Suprapubic skin (tissue), 4 donors: ENCODE measurements at places on chromosomes 2 and 18. TPM values are rescaled to one million over a fixed set of nuclear protein-coding genes. Genes with fewer than 3 reads are reported as not detected.

- no peak for DNase-seq
Measured at GRCh38 chr2:133571249-133571648, 3.0 kb upstream of the NCKAP5 start.

DNA sequence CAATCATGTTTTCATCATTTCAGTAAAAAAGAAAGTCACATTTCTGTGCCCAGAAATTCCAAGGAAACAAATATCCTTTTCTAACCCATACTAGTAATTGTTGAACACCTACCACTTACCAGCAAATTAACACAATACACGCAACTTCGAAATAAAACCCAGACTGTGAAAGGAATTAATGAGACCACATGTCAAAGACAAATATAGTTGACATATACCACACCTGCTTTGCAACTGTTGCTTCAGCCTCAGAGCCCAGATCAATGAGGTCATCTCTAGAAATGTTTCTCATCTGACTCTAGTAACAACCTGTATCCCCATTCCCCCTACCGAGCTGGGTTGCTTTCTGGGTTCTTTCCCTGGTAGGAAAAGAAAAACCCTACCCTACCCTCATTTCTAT, 52.6 kb downstream of the TRIP12 start:
- DNase-seq, result no peak

DNA sequence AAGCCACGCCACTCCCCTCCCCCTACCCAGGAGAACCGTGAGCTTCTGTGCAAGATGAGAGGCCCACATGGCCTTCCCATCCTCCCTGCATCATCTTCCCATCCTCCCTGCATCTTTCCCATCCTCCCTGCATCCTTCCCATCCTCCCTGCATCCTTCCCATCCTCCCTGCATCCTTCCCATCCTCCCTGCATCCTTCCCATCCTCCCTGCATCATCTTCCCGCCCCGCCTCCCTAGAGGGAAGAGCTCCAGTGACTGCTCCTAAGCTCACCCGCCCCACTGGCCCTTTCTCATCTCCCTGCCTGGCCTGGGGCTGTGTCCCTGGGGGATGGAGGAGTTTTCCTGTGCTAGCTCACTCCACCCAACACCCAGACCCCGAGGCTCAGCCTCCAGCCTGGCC, 93.3 kb upstream of the ASAP2 start:
- no peak for DNase-seq

- DNase-seq, result no peak
Measured at GRCh38 chr18:35344736-35345459, 678 bp upstream of the ZNF24 start.

DNA sequence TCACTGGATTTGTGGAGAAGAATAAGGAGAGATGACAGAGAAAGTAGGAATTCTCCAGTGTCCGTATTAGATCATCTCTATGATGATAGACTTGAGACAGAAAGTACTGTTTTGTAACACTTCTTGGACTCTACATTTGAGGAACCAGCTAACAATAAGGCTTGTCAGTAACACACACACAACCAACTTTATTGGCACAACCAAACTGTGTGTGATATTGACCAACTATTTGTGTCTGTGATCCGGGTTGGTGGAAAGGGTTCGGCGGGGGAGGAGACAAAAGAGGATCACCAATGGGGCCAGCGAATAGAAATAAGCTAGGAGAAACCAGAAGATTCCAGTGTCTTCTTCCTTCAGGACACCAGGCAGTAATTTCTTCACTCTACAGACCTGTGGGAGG, 79.8 kb downstream of the MARCHF4 start:
- no peak for DNase-seq

Gene SCG2
- not detected for total RNA-seq
